ENCODE measurements at places on chromosomes 4 and X.

GRCh38 chrX:40104630-40104984 lies 6.8 kb upstream of the BCOR start:
- peak overlapping the region; percentile 26 for H3K4me3 ChIP-seq
- no peak for DNase-seq
- no peaks in the 10 kb centered on the region for H3K36me3 ChIP-seq
- H3K4me1 ChIP-seq, result peaks cover 6% of the 10 kb centered on the region

DNA sequence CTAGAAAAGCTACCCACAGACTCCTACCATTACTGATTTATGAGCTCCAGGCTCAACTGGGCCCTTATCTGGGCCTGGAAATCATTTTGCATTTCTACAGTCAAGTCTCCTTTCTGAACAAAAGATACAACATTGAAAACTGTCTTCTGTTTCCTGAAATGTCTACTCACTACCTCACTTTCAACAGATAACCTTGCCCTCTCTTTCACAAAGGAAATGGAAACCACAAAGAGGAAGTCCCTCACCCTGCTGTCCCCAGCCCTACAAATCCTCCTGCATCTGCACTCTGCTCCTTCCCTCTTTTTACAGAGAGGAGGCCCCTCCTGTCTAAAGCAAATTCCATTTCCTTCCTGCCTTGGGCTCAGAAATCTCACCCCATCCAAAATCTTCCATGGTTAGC lies 24.8 kb upstream of the CYBB start:
- H3K4me3 ChIP-seq, result no peak overlapping the region
- H3K27me3 ChIP-seq, result no peaks in the 10 kb centered on the region
- H3K27ac ChIP-seq, result no peak overlapping the region
- no peaks in the 10 kb centered on the region for H3K4me1 ChIP-seq

- H3K4me3 ChIP-seq, result no peak overlapping the region
- H3K36me3 ChIP-seq, result no peaks in the 10 kb centered on the region
- no peak overlapping the region for H3K27ac ChIP-seq
- DNase-seq, result no peak
- H3K27me3 ChIP-seq, result no peaks in the 10 kb centered on the region
- H3K4me1 ChIP-seq, result no peaks in the 10 kb centered on the region
Observed at GRCh38 chr4:26094076-26094475, 180.1 kb downstream of the SMIM20 start.

DNA sequence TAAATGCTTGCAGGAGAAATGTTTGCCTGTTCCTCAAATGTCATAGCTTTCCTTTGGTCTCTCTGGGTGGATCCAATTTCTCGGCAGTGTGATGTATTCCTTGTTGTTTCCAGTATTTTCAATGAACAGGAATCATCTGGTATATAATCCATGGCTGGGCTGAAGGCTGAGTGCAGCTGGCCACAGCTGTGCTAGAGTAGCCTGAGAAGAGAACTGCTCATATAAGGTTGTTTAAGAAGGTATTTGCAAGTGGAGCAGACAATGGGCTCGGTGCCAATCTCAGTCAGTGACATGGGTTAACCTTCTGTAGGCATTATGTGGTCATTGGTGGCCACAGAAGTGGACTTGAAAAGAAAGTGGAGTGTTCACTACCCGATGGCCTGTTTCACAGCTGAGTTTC lies 390.3 kb downstream of the SPRY1 start:
- H3K27me3 ChIP-seq, result no peaks in the 10 kb centered on the region
- no peak overlapping the region for H3K27ac ChIP-seq
- no peak overlapping the region for H3K4me3 ChIP-seq

DNA sequence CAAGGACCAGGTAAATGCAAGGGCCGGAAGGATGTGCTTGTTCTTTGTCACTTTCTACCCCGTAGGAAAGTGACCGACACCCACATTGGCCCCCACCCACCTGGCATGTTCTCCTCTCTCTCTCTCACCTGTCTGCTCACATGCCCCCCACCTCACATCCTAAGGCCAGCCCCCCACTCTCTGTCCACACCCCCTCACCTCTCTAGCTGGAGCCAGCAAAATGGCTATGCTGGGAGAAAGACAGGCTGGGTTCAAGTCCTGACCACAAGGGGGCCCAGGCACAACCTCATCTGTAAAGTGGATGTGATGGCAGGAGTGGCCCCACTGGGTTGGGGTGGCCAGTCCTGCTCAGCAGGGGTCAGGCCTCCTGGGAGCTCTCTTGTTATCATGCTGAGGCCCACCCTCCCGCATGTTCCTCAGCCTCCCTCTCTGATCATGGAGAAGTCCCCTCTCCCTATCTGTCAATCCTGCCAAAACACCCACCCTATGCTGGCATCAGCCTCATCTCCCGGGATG lies 1.7 kb upstream of the PPP2R2C start:
- peaks cover 22% of the 10 kb centered on the region for H3K27me3 ChIP-seq
- no peak for DNase-seq
- H3K36me3 ChIP-seq, result no peaks in the 10 kb centered on the region
- H3K4me1 ChIP-seq, result no peaks in the 10 kb centered on the region
- no peak overlapping the region for H3K4me3 ChIP-seq
- H3K27ac ChIP-seq, result no peak overlapping the region

DNA sequence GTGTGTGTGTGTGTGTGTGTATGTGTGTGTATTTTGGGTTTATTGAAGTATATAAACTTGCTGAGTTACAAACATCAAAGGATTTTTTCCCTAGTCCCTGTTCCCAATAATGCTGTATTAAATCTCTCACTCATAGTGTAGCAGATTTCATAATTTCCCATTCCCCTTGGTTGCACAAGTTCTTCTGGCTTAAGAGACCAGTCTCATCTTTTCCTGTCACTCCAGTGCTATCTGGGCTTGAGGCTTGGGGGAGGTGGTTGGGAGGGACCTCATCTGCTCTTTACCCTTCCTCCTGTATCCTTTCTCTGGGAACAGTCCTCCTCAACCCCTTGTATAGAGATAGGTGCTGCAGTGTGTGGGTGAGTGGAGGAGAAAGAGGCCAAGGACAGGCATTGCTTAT lies 285.4 kb upstream of the BOD1L1 start:
- H3K4me3 ChIP-seq, result no peak overlapping the region
- no peaks in the 10 kb centered on the region for H3K27me3 ChIP-seq
- no peaks in the 10 kb centered on the region for H3K36me3 ChIP-seq

DNA sequence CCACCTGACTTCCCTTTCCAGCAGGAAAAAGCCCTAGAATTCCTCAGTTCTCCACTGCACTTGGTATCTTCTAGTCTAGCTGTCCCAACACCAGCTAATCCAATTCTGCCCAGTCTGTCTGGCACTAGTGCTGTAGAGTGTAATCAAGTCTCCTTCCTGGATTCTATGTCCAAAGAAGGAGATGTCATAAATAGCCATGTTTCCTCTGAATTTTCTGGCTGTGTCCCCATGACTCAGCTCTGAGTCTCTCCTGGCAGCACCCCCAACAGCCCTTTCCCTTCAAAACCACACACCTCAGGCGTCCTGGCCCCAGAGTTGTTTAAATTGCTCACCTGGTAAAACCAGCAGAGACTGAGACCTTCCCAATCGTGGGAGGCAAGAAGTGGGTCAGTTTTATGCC lies 197.2 kb downstream of the GRXCR1 start:
- no peaks in the 10 kb centered on the region for H3K27me3 ChIP-seq
- DNase-seq, result no peak
- no peak overlapping the region for H3K4me3 ChIP-seq
- no peak overlapping the region for H3K27ac ChIP-seq
- no peaks in the 10 kb centered on the region for H3K36me3 ChIP-seq
- no peaks in the 10 kb centered on the region for H3K4me1 ChIP-seq

GRCh38 chr4:103137446-103137827 lies 37.8 kb upstream of the BDH2 start:
- no peaks in the 10 kb centered on the region for H3K4me1 ChIP-seq
- peaks cover 4% of the 10 kb centered on the region for H3K36me3 ChIP-seq
- H3K27ac ChIP-seq, result no peak overlapping the region
- no peak for DNase-seq
- no peaks in the 10 kb centered on the region for H3K27me3 ChIP-seq
